NB4 (cell line): ENCODE measurements at places on chromosomes 11 and 22.
A peak's percentile ranks its signal among the peaks of the same experiment; 100 is the strongest.

DNA sequence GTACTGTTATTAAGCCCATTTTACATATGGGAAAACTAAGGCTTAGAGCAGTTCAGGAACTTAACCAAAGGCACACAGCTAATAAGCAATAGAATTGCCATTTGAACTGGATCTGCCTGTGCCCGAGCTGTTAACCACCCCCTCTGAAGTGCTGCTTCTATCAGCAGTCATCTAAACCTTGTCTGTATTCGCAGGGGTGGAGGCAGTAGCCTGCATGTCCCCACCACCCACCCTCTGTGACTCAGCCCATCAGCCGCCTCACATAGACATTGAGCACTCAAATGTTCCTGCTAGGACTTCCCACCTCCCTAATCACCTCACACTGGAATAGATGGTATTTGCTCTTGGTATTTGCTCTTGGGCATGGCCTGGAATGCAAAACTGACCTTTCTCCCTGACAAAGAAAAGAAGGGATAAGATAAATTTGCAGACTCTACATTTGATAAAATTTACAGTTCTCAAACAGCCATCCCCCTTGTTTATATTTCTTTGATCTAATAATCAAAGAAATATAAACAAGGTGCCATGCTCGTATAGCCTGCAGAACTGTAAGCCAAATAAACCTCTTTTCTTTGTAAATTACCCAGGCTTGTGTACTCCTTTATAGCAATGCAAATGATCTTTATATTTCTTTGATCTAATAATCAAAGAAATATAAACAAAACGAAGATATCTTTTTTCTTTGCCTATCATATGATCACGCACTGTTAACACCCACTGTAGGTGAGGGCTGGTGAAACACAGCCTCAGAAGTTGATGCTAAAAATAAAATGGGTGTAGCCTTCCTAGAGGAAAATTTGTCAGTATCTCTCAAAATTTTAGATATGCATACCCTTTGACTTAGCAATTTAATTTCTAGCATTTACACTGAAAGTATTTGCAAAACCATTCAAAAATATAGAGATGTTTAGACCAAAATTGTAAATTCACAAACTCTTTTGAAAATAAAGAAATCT lies 15.9 kb downstream of the DKK3 start:
- DNase-seq, result no peak

DNA sequence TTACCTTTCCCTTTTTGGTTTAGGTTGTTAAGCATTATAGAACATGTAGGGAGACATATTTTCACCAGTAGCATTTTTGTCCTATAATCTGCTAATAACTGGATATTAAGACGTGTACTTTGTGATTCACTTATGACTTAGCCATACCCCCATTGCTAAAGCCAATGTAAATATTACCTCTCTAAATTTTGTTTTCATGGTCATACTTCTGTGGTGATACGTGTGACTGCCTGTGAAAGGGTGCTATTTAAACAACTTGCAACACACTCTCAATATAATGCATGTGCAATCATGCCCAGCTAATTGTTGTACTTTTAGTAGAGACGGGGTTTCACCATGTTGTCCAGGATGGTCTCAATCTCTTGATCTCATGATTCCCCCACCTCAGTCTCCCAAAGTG lies 36.2 kb upstream of the PAK1 start:
- DNase-seq, result no peak

- peak; percentile 61 for DNase-seq
These were observed 2.2 kb downstream of the PNPLA2 start for GRCh38 chr11:820655-821511.

- DNase-seq, result peak; percentile 44
These were observed 682.6 kb downstream of the KCNA4 start for GRCh38 chr11:29333993-29334775.

GRCh38 chr11:62588966-62589637 lies 2.2 kb downstream of the TUT1 start:
- peak; percentile 44 for DNase-seq

GRCh38 chr11:79335681-79336080 lies 105.1 kb downstream of the TENM4 start:
- DNase-seq, result no peak

DNA sequence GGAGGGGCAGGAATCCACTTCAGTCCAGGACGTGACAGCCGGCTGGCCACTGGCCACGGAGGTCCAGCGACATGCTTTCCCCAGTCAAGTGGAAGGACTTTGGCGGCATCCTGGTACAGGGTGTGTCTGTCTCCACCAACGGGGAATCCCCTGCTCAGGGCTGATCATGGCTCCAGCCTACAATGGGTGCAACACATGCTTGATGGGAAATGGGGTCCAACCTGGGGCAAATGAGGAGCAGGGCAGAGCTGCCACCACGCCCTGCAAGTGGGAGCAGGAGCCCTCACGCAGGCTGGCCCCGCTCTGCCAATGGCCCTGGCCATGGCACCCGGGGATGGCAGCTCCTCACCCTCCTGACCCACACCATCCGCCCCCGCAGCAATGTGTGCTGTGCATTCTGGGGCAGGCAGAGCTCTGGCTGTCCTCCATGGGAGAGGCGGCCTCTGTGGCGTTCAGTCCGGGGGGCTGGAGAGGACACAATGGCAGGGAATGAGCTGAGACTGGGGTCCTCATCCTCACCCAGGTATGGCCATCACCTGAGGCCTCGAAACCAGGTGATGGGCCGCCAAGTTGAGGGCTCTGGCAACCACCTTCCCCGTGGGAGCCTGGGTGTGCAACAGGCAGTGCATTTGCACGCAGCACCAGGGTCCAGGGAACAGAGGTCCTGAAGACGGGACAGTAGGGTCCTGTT lies 5.8 kb upstream of the SEPTIN5 start:
- no peak for DNase-seq

DNA sequence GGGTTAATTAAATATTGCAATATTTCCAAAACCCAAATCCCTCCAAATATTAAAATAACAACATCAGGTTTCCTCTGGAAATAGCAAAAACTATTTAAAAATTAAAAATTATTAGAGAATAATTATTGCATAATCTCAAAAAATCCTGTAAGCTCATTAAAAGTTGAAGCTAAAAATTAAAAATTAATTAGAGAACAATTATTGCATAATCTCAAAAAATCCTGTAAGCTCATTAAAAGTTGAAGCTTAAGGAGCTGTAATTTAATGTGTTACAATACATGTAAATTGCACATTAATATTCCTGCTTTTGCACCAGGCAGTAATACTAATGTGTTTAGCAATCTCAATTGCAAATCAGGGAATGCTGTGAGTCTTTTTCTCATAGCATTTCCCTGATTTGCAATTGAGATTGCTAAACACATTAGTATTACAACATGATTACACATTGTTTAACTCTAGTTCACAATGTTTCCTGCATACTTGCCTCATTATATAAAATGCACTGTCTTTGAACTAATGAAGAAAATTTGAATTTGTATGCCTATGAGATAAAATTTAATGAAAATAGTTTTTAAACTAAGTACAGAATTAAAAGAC lies 247.7 kb downstream of the GUCY1A2 start:
- DNase-seq, result peak; percentile 4

DNA sequence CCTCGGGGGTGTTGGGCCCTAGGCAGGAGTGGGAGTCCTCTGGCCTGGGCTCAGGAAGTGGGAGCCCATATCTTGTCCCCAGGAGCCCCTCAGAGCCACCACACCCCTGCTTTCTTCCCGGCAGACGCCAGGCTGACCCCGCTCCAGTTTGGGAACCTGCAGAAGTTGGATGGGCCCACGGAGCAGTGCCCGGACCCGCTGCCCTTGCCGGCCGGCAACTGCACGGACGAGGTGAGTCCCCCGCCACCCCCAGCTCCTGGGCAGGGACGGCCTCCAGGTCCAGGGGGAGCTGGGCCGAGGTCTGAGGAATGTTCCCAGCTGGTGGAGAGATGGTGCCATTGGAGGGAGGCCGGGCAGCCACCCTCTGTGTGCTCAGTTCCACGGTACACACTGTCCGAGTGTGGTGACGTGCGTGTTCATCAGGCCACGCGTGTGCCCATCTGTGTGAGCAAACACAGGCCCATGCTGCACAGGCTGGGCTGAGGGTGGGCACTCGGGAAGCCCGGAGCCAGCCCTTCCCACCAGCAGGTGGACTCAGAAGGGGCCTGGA lies 4.8 kb downstream of the MUC5B start:
- no peak for DNase-seq

- DNase-seq, result peak; percentile 48
These were observed 96.0 kb downstream of the ETS1 start for GRCh38 chr11:128491195-128491936.

DNA sequence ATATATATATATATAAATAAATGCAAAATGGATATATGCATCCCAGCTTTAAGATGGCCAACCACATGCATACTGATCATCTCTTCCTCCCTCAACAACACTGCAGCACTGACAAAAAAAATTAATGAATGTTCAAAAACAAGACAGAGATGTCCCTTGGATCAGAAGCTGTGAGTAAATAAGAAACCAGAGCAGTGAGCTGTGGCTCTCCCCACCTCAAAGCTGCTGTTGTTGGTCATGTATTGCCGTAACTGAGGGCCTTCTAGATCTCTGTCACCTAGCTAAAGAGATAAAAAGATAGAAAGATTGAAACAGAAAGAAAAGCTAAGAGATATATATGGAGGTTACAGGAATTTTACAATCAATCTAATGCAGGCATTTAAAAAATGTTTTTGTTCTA lies 15.5 kb upstream of the TMEM135 start:
- DNase-seq, result no peak
